Activated B cell treated with CpG ODN at 0.5 μM for 24 hours (primary cell): ENCODE measurements at places on chromosomes 5 and 9.
A peak's percentile ranks its signal among the peaks of the same experiment; 100 is the strongest.

DNA sequence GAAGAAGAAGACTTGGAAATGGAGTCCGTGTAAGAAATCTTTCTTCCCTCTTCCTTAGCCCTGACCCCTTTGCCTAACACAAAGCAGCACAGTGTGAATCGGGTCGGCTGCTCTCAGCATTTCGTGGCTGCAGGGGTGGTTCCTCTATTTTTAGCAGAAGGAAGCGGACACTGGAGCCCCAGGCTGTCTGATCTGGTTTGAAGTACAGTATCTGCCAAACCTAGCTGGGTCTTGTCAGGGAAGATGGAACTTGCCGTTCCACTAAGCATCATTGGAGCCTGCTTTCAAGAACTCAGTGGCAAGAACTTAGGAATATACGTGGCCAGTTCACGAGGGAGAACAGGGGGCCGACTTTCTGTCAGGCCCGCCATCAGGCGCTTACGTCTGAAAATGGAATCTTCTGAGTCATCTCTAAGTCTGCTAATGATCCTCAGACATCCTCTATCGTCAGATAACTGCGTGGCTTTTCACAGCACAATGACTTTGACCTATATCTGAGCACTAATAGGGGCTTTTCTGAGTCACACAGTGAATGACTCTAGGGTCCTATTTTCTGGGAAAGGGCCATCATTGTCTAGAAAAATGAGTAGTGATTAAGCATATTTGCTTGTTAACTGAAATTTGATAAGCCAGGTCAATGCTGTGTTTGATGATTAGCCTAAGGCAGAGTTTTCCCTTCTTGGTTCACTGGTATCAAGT, 43.3 kb upstream of the NCS1 start:
- DNase-seq, result peak; percentile 50

GRCh38 chr9:13487936-13488335, 208.4 kb upstream of the MPDZ start:
- no peak for DNase-seq

DNA sequence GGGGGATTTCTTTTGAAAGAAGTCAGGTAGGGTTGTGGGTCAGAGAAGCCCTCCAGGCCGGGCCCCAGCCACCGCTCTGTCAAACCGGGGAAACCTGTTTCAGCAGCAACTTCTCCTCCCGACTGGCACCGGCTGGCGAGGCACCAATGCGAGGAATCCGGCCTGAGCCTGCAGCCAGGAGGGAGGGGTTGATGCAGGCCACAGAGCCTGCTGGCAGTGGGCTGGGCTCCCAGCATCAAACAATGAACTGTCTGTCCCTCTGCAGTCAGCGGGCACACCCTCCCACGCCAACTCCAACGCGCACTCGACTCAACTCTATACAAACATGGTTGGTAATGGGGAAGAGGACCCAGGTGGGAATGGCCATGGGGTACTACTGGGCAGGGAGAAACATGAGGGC, 12.1 kb downstream of the PCDH1 start:
- no peak for DNase-seq

GRCh38 chr9:68698943-68699509, 6.0 kb upstream of the PIP5K1B start:
- no peak for DNase-seq

GRCh38 chr5:148374690-148375360, 8.9 kb upstream of the FBXO38 start:
- no peak for DNase-seq

GRCh38 chr5:139266236-139266635, 27.3 kb upstream of the MATR3 start:
- no peak for DNase-seq

DNA sequence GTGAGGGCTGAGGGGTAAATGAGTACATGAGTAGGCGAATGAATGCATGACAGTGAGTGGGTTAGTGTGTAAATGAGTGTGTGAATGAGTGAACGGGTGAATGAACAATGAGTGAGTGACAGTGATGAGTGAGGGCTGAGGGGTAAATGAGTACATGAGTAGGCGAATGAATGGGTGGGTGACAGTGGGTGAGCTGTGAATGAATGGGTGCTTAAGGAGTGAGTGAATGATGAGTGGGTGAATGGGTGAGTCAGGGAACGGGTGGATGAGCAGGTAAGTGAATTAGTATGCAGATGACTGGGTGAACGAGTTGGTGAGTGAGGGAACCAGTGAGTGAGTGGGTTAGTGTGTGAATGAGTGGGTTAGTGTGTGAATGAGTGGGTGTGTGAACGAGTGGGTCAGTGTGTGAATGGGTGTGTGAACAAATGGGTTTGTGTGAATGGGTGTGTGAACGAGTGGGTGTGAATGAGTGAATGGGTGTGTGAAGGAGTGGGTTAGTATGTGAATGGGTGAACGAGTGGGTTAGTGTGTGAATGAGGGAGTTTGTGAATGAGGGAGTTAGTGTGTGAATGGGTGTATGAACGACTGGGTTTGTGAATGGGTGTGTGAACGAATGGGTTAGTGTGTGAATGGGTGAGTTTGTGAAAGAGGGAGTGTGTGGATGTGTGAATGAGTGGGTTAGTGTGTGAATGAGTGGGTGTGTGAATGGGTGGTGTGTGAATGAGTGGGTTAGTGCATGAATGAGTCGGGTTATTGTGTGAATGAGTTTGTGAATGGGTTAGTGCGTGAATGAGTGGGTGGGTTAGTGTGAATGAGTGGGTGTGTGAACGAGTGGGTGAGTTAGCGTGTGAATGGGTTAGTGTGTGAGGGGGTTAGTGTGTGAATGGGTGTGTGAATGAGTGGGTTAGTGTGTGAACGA, 32.9 kb downstream of the NKD2 start:
- no peak for DNase-seq
